ENCODE measurements at places on chromosomes 4 and X.

DNA sequence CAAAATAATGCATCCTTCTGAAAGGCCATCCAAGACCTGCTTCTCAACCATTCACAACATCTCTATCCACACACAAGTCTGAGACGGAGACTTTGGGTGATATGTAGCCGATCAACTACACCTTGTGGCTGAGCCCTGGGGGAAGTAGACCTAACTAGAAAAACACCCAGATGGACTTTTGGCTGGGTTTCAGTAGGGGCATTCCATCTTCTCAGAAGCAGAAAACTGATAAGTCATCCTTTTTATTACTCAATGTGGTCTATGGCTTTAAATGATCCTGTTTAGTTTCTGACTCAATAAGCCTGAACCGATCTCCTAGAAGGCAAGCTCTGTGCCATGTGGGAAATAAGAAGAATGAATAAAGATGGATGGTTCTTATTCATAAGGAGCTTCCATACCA is 82.5 kb upstream of the AFF2 start:
- DNase-seq = no peak

DNA sequence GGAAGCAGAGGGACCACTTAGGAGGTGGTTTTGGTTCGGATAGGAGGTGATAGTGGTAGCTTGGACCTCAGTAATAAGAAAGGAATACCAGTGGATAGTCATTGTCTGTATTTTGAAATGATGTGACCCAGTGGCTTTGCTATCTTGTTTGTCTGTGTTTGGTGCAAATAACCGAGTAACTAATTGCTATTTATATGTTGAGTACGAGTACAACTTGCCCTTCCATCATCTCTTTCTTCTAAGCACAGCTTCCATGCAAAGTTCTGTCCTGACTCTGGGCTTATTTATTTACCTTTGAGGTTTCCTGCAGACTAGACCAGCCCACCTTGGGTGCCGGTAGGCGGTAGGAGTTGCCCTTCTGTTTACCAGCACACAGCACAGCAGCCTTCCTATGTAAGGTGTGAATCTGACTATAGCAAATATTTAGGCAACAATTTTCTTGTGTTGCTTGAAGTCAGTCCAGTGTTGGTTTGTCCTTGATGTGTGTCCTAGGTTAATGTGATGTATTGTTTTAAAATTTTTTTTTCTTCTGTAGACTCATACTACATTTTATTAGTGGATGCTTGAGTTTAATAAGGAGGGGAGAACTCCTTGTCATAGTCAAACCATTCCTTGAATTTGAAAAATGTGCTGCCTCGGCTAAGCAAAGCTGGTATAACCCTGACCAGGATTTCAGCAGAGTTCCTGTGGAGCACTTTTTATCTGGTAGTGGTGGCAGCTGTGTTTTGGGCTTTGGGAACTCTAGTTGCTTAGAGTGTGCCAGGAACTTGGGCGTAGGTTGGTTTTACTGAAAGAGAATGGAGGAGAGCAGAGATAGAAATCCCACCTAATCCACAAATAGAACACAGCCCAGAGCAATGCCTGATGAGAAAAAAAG is 21.9 kb downstream of the PTTG2 start:
- DNase-seq = no peak

DNA sequence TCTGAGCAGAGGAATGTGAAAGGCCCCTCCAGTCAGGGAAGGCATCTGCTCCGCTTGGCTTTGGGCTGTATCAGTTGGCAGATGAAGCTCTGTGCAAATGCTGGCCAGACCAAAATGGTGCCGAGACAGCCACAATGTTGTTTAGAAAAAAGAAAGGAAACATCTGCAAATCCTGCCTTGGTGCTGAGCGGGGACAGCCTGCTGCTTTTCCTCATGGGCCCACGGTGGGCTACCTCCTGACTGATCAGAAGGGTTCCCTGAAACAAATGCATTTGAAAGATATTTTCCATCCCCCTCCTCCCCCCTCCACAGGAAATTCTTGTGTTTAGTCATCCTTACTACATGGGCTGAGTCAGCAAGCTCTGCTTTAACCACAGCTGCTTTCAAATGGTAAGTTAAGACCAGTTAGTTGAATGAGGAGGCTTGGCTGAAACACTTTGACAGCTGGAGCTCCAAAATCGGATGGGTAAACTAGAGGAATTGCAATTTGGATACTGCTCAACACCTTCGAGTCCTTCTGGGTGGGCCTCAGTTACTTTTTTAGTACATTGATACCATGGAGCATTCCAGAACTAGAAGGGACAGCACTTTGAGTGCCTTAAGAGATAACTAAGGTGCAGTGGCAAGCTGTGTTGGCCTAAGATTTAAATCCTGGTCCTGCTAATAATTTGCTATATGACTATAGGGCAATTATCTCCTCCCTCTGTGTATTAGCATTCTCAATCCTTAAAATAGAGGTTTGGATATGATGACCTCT is 36.0 kb downstream of the PLAC1 start:
- peak; percentile 90 for DNase-seq

DNA sequence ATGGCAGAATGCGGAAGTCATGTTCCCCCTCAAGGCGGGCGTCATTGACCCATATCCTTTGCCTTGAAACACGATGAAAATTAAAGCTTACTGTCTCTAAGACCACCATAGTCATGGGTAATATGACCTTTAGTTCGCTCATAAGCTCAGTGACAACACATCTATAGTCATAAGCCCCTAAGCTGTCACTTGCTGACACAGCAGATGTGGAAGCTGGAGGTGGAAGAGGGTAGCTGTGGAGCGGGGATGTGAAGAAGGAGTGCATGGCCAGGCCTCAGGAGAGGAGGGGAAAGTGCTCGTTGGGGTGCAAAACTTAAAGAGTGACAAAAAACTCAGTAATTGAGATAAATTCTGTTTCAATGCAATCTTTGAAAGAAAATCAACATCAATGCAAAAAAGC is 134.0 kb upstream of the PDLIM3 start:
- no peak for DNase-seq

DNA sequence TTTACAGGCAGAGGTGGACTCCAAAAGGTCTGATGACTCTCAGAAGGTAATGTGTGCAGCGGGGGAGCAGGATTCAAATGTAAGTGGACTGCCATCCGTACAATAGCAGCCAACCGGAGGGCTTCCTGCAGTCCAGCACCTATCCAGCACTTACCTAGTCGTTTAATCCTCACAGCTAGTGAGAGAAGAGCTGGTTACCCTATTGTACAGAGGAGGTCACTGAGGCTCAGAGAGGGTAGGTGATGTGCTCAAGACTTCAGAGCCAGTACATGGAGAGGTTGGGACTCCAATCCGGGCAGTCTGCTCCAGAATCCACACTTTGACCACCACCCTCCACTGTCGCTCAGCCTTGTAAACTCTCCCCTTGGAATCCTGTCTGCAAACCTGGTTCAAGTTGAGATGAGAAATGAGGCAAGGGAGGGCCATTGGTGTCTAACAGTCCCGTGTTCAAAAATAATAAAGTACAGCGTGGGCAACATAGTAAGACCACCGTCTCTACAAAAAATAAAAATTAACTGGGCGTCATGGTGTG is 22.5 kb upstream of the JAKMIP1 start:
- no peak for DNase-seq

DNA sequence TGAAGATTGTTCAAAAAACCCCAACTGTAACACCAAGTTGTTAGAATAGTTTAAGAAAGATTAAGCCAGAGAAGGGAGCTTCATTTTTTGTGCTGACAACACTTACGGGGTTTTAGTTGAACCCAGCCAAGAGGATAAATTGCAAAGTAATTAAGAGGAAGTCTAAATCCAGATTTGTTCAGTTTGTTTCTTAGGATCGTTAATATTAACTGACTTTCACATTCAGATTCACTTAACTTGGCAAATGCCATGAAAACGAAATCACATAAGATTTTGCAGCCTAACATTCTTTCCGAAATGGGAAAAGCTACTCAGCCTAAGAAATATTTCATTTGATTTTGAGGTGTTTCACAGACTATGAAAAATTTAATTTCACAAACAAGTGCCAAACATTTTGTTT is 511.3 kb downstream of the TRIML1 start:
- no peak for DNase-seq

GRCh38 chrX:45771560-45772340 is 571.1 kb upstream of the DIPK2B start:
- peak; percentile 89 for DNase-seq

DNA sequence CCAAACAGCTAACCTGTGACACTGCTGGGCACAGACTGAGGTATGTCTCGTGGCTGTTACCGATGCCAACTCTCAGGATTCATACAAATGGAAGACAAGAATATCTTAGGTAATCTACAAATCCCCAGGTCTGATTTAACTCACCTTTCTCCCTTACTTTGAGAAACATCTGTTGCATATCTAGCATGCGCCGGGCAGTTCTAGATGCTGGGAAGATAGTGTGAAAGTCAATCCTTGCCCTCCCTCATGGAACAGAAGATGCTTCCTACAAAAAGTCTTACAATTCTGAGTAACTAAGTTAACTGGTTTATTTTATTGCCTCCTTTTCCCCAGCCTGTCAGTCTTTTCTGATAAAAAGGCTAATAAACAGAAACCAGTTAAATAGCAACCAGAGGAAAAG is 212.2 kb upstream of the FAT1 start:
- no peak for DNase-seq

- DNase-seq = no peak
Observed at GRCh38 chrX:47169726-47170515, 23.7 kb upstream of the UBA1 start.

GRCh38 chr4:7581477-7581876 is 146.7 kb upstream of the PSAPL1 start:
- DNase-seq = peak; percentile 70

- DNase-seq = no peak
Observed at GRCh38 chrX:38165023-38165422, 55.6 kb downstream of the SRPX start.

DNA sequence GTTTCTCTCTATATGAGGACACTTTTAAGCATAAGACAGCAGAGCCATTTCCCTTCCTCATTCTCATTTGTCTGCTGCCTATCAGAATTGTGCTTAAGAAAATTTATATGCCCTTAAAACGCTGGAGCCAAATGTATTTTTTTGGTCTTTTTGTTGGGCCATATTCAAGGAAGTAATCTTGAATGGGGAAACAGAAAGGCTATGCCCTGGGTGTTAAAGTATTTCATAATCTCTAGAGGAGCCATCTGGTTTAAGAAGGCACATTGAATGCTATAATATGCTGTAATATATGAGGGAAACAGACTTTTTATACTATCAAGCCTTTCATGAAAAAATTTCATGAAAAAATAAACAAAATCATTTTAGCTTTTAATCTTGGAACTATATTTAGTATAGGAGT is 4.3 kb downstream of the DMD start:
- no peak for DNase-seq

DNA sequence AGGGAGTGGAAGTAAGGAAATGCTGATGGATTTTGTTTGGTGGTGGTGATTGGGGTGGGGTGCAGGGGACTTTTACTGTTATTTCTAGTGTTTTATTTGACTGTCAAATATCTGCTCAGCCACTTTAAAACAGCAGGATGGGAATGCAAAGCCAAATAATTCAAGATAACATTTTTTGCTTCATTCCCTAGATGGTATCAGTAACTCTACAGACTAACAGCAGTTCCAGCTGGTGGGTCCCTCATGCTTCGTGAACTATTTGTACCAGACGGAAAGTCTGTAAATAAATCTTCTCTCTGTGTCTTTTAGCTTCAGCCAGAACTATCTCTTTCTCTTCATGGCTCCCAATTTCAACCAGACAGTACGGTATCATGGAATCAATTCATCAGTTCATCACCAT is 27.5 kb downstream of the GPR143 start:
- DNase-seq = no peak
